ENCODE measurements at places on chromosomes 6 and 20. TPM values are rescaled to one million over a fixed set of nuclear protein-coding genes. Genes with fewer than 3 reads are reported as not detected.

KHDC1 gene
- total RNA-seq: 6.7 TPM

PKIB gene
- total RNA-seq: 0.52 TPM

TMEM244 gene
- total RNA-seq: not detected

DNA sequence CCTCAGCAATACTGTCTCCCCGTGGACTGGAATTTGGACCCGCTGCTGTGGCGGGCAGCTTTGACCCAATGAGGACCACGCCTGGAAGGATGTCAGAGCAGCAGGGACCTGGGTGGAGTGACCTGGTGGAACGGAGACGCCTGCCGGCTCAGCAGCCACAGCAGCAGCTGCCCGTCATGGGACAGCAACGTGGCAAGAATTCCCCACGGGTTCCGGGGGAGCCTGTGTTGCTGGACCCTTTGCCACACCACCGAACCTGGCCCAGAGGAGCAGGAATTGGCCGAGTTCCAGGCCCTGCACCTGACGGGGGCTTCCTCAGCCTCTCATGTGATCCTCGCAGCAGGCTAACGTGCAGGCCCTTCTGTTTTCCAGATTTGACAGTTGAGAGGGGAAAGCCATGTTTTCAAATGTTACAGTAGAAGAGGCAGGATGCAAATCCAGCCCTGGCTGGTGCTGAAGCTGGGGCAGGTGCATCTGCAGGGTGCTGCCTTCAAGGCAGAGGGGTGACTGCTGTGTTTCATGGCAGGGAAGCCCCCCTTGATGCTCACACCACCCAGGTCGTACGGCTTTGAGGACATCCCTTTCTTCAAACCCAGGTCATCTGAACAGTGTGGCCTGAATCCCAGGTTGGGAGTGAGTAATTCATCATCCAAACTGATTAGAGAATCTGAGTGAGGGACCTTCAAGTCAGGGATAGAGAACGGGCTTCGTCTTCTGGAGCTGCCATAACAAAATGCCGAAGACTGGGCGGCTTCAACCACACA is 93.4 kb downstream of the THBS2 start:
- DNase-seq: no peak

DNA sequence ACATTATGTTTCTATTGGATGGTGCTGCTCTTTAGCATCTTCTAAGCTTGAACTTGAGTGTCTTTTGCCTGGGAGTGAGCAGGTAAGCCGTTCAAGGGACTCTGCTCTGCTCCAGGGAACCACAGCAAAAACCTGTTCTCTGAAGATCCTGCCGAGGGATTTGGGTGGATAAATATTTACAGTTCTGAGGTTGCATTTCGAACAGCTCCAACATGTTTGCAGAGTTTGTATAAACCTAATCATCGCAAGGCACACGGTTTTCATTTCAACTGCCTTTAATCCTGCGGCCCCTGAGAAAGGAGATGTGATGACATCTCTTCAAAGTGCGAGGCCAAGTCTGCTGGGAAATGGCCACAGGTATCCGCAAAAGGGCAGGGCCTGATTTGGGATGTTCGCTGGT is 293.4 kb downstream of the TFAP2C start:
- DNase-seq: no peak

- DNase-seq: no peak
These were observed 793.9 kb upstream of the EPHA7 start for GRCh38 chr6:94213226-94213625.

- DNase-seq: no peak
These were observed 5.4 kb upstream of the GJA10 start for GRCh38 chr6:89888871-89889270.

GRCh38 chr20:61855286-61855685 is 210.4 kb downstream of the TAF4 start:
- no peak for DNase-seq

DNA sequence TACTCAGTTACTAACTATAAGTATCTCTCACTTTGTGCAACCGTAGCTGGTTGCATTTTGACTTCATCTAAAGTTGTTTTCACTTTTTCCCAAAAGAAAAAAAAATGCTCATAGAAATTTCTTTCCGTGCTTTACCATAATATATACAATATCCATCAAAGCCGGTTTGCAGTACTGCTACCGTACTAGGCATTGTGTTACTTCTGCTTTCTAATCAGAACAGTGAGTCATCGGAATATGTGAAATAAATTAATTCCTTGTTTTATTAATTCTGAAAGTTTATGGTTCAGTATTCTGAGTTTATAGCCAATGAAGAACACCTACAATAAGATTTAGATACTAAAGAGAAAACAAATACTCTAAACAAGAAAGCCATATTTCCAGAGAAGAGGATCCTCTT is 72.5 kb downstream of the TNFRSF21 start:
- DNase-seq: no peak
